ENCODE measurements at places on chromosomes 2 and 18. TPM values are rescaled to one million over a fixed set of nuclear protein-coding genes. Genes with fewer than 3 reads are reported as not detected.

DNA sequence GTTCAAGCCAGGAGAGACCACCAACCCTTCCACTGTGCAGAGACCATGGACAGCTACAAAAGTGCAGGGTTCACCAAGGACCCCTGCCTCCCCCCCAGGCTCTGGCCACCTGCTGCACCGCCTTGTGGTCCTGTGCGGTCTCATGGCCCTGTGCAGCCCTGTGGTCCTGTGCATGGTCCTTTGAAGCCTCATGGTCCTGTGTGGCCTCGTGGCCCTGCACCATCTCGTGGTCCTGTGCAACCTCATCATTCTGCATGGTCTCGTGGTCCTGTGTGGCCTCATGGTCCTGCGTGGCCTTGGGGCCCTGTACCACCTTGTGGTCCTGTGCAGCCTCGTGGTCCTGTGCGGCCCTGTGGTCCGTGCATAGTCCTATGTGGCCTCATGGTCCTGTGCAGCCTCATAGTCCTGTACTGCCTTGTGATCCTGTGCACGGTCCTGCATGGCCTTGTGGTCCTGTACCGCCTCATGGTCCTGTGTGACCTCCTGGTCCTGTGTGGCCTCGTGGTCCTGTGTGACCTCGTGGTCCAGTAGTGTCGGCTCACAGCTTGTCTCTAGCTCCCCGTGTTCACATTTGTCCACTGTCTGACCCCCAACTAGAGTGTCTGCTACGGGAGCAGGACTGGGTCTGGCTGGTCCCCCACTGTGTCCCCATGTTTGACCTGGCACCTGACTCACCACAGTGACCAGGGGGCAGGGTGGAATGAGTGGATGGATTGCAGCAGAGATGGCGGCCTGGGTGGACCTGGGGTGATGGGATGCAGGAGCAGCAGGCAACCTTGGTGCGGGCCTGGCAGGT lies 20.0 kb upstream of the OTOS start:
- DNase-seq, result no peak

GRCh38 chr2:37090019-37090477 lies 5.7 kb downstream of the GPATCH11 start:
- no peak for DNase-seq

RSAD2 gene
- total RNA-seq, result 1.3 TPM

- DNase-seq, result no peak
These were observed 61.5 kb downstream of the ADNP2 start for GRCh38 chr18:80170395-80171053.

- no peak for DNase-seq
These were observed 438.2 kb downstream of the MEIS1 start for GRCh38 chr2:66872986-66873754.

FOXD4L1 gene
- total RNA-seq, result 0.17 TPM

SPATA3 gene
- not detected for total RNA-seq

BCL11A gene
- 21.3 TPM for total RNA-seq

FEZ2 gene
- total RNA-seq, result 38.8 TPM

GRCh38 chr2:191206613-191207471 lies 38.4 kb upstream of the MYO1B start:
- no peak for DNase-seq

DNA sequence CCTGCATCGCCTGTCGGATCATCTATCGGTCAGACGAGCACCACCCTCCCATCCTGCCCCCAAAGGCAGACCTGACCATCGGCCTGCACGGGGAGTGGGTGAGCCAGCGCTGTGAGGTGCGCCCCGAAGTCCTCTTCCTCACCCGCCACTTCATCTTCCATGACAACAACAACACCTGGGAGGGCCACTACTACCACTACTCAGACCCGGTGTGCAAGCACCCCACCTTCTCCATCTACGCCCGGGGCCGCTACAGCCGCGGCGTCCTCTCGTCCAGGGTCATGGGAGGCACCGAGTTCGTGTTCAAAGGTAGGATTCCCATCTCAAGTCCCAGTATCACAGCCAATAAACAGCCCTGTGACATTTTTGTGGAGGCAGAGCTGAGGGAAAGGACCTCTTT lies 31.0 kb downstream of the APCDD1 start:
- DNase-seq, result no peak

VPS4B gene
- total RNA-seq, result 80.5 TPM

DNA sequence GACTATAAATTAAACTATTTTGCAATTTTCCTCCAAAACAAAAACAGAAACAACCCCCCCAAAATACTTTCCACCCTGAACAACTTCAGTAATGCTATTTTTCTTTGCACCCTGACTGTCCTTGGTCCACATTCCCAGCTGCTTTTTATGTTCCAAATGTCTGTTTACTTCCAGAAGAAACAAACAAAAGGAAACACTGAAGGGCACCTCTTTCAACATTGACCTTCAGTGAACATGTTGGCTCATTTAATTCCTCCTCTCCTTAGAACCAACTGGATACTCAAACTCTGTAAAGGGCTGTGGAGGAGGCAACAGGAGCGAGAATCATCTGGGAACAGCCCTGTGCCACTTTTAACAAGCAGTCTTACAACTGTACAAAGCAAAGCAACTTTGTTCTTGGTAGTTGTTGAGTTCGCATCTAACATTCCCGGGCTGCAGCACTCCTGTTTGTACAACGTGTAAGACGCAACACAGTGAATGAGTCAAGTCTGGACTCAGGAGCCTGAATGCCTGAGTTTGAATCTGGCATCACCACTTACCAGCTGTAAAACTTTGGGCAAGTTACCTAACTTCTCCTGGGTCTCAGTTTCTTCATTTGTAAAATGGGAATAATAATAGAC lies 111.4 kb upstream of the GATA6 start:
- no peak for DNase-seq

SLC4A5 gene
- total RNA-seq, result 4.7 TPM

DNA sequence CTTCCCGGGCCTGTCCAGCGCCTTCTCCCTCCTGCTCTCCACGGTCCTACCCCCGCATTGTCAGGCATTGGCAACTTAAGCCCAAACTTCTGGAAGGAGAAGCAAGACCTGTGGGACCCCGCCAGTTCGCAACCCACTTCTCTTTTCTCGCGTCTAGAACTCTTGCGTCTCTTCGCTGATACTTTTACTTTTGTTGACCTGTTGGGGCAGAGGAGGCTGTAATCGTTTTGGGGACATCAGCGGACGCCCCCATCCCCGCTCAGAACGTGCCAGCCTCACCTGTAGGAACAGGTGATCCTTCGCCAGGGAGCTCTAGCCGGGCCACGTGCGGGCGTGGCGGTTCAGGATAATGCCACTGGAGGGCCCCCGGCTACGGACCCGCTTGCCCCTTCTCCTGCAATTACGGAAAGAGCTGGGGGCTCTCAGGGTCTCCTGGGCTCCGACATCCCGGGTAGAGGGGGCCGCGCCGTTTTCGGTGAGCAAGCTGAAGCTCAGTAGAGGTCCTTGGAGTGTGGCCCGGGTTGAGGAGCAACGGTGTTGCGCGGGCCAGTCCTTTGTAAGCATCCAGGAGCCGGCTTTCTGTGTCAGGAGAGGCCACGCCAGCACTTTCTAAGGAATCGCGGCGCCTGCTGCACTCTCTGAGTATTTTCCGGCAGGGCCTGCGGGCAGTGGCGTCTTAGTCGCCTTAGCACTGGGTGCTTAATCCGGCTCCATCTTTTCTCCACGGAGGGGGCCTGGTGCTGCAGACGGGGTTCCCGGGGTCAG lies 1.6 kb downstream of the MTCL1 start:
- peak; percentile 39 for DNase-seq

KCNK3 gene
- 9.1 TPM for total RNA-seq

DNA sequence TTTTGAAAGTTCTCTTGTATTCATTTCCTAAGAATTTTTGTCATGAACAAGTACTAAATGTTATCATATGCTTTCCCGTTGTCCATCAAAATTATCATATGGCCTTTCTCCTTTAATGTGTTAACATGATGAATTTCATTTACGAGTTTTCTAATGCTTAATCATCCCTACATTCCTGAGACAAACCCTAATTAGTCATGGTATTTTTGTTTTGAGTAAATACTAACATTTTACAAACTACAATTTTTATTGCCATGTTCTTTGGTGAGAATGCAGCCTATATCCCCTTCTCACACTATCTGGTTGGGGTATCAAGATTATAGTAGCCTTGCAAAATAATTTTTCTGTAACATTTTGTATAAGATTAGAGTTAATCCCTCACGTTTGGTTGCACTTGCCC lies 14.5 kb downstream of the SMAD2 start:
- DNase-seq, result no peak

DNA sequence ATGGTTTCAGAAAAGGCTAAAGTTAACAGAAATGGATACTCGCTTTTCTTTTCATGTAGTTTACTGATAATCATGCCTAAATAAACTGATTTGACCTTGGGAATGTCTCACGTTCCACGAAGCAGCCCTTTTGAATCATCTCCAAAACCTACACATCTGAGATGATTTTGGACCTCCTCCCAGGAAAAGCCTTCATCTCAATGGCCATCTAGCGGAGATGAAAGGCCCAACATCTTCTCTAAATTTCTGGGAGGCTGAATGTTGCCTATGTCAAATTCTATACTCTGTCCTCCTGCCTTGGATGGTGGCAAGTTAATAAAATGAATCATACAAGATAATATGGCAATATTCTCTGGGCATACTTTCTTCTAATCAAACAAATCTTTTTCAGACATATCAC lies 448.5 kb downstream of the ZEB2 start:
- no peak for DNase-seq

- peak; percentile 87 for DNase-seq
These were observed 34.4 kb downstream of the CENPO start for GRCh38 chr2:24827321-24828237.

DNA sequence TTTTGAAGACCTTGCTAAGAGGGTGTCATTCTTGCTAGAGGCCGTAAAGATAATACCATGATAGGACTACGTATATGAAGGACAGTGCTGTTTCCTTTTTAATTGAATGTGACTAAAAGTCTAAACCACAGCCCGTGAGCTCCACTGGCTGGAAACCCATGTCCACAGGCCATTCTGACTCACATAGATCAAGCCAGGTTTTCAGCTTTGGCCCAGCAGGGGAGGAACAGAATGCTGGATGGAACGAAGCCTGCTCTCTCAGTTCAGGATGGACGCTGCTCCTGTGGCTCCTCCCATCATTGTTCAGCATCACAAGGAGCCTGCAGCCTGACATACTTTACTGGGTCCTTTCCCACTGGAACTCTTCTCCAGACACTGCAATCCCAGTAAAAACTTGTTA lies 47.6 kb downstream of the ALPK2 start:
- no peak for DNase-seq

DNA sequence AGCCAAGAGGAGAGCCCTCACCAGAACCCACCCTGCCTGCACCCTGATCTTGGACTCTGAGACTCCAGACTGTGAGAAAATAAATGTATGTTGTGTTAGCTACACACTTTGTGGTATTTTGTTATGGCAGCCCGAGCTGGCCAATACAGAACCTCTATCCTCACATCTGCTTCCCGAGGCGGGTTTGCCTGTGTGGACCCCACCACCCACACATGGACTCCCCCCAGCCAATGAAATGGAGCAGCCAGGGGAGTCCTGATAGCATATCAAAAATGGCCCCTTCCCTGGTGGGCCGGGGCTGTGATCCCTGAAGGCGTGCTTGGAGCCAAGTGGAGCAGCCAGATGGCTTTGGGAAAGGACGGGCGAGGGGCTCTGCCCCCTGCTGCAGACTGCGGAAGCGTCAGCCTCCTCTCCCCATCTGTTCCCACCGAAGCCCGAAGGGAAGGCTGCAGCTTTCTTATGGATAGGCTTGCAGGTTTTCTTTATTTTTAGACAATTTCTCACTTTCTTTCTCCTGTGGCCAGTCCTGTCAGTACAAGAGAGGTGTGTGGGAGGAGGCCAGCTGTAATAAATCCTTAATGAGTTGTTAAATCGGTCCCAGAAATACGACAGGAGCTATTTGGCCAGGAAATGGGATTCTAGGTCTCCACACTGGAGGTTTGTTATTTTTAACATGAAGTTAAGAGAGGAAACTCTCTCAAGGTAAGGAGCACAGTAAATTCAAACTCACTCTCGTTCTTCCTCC lies 34.4 kb downstream of the TEX51 start:
- DNase-seq, result no peak

DNA sequence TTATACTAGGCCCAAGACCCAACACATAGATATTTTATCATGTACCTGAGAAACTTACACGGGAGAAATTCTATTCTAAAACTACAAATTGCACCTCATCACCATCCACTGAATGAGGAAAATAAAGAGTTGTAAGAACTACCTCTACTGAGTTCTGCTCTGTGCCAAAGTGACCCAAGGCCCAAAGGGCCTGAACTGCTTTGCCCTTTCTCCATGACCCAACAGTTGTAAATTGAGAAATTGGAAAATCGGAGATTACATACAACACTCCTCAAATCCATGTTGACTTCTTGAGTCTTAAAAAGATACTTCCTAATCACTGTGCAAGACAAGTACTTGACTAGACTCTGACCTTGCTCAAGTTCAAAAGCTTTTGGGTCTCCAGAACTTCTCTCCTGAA lies 8.8 kb downstream of the NR4A2 start:
- no peak for DNase-seq

DTNA gene
- total RNA-seq, result 53.4 TPM

DNA sequence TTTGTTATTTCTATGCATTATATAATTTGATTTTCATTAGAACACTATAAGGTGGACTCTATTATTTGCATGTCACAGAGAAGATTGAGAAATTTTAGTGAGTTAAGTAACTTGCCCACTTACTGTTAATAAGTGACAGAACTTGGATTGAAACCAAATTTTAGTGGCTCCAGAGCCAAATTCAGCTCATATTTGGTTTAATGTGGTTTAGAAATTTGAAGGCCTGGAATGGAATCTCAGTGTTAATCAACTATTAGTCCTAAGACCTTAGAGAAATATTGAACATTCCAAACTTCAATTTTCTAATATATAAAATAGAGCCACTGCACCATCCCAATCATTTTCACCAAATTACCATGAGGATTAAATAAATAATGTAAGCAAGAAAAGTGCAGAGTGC lies 281.6 kb downstream of the ZNF385B start:
- no peak for DNase-seq

DNA sequence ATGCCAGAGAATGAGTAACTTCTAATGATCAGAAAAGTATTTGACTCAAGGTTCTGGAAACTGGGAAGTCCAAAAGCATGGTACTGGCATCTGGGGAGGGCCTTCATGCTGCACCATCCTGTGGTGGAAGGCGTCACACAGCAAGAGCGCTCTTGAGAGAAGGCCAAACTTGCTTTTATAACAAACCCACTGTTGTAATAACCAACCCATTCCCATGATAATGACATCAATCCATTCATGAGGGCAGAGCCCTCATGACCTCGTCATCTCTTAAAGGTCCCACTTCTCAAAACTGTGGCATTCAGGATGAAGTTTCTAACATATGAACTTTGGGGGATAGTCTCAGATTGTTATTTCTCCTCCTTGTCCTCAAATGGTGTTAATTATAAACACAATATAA lies 67.8 kb downstream of the COA5 start:
- no peak for DNase-seq

- no peak for DNase-seq
These were observed 392.1 kb upstream of the RAB12 start for GRCh38 chr18:8217051-8217564.

GKN1 gene
- total RNA-seq, result not detected

All from mucosa of gallbladder (tissue), 1 donor.